ENCODE measurements at places on chromosomes 5 and 9.

DNA sequence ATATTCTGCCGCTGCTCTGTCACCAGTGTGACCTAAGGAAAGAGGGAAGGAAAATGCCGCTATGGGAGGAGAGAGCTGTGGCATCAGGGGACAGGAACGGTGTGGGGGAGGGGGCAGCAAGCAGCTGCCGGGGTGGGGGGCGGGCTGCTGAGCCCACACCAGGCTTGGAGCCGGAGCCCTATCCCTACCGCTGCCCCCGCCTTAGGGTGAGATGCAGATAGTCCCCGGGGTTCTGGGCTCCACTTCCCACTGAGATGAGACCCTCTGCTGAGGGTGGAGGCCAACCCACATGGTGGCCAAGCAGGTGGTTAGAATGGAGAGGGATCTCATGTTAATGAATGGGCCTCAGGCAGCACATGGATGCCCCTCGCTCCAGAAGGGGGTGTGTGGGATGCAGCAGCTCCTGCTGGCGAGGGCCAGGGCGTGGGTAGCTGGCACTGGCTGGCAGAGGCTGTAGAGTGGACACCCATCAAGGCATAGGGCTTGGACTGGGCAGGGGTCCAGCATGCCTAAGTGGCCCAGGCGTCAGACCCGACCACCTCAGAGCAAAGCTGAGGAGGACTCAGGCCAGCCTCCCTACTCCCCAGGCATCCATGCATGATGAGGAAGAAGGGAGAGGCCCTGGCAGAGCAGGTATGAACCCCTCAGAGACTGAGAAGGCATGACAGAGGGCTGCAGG, 131.5 kb downstream of the ZNF354C start:
- DNase-seq, result no peak

DNA sequence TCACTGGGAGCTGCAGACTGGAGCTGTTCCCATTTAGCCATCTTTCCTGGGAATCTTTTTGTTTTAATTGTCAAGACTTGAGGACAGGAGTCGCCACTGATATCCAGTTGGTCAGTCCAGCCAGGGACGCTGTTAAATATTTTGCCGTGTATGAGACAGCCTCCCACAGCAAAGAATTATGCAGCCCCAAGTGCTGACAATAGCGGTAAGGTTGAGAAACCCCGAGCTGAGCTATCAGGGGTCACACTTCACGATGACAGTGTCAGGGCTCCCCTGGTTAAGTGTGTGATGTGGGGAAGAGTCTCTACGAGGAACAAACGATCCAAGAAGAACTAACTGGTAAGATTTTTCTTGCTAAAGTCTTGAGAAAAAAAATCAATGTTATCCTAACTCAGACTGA, 372.0 kb upstream of the MPDZ start:
- no peak for DNase-seq

DNA sequence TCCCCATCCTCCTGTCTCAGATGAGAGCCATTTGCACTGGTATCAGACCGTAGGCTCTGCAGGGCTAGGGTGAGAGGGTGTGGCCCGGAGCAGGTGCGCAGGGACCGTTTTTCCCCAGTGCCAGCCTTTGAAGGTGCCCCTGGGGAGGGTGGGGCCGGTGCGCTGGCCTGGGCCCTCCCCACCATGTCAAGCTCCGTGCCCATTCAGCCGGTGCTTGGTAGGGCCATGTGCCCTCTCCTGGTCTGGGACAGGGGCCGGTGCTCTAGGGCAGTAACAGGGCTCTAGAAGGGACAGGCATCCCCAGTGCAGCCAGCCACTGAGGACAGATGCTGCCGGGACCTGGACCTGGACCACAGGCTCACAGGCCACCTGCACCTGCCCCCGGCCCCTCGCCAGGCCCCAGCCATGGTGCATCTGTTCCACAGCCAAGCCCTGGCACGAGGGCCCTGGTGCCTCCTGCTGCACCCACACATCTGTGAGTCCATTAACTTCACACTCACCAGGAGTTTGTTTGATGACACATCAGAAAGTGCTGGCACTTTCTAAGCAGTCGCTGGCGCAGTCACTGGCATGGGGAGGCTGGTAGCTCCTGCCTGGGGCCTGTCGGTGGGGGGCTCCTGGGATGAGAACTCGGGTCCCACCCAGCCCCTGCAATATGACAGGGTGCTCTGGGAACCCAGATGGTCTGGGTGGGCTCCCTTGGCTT, 5.0 kb upstream of the QRFP start:
- DNase-seq, result no peak

- DNase-seq, result no peak
These were observed 76.3 kb downstream of the SCAI start for GRCh38 chr9:125066839-125067619.

DNA sequence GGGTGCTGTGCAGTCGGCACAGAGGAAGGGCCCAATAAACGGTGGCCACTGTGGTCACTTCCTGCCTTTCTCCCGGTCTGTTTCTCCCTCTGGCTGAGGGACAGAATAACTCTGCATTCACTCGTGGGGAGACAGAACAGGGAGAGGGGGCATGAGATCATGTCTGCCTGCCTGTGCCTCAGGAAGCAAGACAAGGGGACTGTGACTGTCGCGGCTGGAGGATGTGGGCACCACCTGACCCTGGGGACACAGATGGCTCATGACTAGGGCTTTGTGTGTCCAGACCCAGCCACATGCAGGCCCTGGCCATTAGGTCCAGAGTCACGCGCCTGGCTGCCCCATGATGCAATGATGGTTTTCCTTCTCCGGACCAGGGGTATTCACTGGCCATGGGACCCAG, 5.8 kb downstream of the TRUB2 start:
- no peak for DNase-seq

- DNase-seq, result no peak
These were observed 62.1 kb downstream of the SVEP1 start for GRCh38 chr9:110517483-110517882.

DNA sequence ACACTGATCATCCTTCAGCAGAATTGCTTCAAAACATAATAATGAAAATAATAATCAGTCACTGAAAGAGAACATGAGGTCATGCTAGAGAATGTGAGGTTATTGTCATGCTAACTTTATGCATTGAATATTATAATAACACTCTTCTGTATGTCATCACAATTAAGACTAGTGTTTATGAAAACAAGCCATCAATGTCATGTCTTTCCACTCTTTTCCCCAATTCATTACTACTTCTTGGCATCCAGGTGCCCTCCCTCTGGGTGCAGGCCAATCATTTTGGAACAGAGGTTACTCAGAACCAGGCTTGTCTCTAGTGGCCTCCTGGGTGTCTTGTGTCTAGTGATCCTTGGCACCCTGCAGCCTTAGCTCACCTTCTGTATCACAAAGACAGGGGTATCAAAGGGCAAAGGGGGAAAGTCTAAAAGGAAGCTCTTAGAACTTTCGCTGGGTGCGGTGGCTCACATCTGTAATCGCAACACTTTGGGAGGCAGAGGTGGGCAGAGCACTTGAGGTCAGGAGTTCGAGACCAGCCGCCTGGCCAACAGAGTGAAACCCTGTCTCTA, 217.6 kb upstream of the PIK3R1 start:
- DNase-seq, result no peak

DNA sequence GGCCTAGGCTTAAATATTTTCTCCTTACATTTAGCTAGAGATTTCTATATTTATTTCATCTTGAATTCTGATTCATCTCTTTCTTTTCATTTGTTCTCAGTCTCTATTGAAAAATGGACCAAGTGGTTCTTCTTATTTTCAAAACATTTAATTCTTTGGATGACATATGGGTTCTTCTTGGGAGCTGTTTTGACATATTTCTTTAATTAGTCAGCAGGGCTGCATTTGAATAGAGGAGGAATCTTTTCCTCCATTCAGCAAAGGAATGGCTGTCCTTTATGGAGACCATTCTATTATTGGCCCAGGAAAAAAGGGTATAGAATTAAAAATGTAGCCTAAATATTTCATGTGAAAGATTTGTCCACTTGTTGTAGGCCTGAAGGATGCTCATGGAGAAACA, 109.9 kb downstream of the RPS23 start:
- DNase-seq, result no peak

- DNase-seq, result no peak
These were observed 20.4 kb upstream of the ZNF354B start for GRCh38 chr5:178839319-178839704.

DNA sequence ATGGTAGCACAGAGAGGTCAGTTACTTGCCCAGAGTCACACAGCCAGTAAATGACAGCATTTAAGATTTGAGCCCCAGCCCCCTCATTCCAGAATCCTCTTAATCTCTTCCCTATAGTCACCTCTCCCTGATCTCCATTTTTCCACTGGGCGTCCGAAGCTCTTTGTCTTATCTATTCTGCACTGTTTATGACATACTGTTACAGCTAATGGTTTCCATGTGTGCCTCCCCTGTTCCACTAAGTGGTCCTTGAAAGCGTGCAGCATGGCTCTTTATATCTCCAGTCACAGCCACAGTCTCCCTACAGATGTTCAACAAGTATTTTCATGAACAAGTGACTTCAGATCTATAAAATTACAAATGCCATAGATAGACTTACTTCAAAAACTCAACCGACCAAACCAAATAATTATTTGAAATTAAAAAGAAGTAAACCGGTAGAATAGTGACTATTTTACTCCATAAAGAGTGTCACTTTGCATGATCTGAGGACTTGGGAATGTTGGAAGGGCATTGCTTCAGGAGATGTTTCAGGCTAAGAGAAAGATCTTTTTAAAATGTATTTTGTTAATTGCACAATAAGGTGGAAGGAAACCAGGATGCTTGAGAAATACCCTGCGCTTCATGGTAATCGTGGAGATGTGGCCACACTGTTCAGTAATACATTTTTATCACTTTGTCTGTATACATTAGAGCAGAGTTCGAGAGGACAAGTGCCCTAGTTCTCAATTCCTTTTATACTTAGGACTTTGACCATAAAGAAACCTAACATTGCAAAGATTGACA, 237.2 kb downstream of the FBXL7 start:
- DNase-seq, result no peak

DNA sequence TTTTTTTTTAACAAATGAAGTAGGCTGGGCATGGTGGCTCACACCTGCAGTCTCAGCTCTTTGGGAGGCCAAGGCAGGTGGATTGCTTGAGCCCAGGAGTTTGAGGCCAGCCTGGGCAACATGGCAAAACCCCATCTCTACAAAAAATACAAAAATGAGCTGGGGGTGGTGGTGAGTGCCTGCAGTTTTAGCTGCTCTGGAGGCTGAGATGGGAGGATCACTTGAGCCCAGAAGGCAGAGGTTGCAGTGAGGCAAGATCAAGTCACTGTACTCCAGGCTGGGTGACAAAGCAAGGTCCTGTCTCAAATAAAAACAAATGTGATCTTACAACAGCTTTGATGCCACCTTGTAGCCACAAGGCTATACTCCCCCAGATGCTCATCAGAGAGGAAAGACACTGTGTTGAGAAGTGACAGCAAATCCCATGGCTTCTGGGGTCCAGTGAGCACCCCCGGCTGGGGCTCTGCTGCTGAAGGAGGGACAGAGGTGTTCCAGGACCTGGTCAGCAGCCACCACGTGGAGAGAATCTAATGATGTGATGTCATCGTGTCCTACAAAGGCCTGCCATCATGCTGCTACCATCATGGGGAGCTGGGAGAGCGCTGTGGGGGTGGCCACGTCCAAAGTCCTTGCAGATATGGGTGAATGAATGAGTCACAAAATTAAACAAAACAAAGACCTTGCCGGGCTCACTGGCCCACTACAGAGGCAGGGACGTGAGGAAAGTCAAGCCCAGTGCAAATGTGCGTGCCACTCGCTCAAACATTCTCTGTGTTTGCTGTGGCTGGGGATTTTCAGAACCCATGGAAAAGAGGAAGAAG, 60.7 kb downstream of the PRRT1B start:
- DNase-seq, result no peak

GRCh38 chr5:157540707-157541446, 34.7 kb downstream of the ADAM19 start:
- DNase-seq, result peak; percentile 10

GRCh38 chr5:151037561-151038411, 17.4 kb downstream of the GPX3 start:
- no peak for DNase-seq

- no peak for DNase-seq
These were observed 29.3 kb downstream of the FUBP3 start for GRCh38 chr9:130608554-130609134.

GRCh38 chr9:108813951-108814601, 41.7 kb downstream of the ACTL7B start:
- no peak for DNase-seq

DNA sequence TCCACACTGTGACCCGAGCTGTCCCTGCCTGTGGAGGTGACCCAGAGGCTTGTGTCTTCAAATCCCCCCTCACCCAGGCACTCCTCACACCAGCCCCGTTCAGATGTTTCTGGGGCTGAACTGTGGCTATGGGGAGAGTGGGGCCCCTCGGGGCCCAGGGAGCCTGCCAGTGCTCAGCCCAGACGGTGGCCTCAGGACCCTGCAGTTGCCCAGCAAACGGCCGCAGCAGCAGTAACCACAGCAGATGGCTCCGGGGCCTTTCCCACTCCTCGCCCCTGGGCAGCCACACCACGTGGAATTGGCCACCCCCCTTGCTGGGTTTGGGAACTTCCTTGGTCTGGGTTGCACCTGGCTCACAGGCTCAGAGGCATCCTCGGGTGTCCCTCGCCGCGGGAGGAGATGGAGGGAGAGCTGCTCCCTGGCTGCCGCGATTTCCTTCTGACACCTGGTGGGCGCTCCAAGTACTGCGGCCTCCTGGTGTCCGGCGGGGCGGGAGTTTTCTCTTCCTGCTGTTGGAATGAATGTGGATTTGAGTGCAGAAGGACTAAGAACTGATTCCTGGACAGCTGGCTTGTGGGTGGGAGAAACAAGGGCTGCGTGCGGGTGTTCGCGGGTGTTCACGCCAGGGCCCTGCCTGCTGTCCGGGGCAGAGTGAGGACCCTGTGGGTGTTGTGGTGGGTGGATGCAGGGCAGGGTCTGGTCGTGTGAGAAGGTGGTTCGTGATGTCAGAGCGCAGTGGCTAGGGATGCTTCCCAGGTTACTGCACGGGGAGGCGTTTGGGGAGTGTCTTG, 97.5 kb downstream of the COL5A1 start:
- DNase-seq, result no peak

DNA sequence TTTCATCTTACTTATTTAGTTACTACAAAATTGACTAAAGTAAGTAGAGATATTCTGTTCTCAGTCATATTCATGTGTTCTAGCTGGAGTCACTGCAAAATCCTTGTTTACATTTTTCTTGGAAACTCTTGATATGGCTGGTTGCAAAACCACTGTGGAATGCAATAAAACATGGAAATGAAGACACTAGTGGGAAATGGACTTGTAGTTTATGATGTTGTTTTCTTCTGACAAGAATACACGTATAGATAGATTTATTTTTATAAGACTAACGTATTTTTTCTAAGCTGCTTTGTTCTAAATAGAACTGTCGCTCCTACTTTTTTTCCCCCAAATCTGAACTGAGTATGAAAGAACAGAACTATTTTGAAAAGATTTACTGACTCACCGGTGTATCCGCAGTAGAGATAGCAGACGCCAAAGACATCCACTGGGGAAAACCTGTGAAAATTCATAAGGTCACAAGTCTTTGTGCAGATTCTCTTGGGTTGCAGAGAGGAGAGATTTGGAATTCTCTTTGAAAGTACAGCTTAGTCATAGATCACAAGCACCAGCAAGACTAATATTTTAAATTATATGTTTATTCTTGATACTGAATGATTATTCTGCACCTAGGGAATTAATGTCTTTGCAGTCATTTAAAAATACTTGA, 119.6 kb upstream of the TAF11L2 start:
- no peak for DNase-seq

Measured in activated CD4-positive, CD25-positive, alpha-beta regulatory T cell (primary cell).